ENCODE measurements at places on chromosomes 4 and X.

DNA sequence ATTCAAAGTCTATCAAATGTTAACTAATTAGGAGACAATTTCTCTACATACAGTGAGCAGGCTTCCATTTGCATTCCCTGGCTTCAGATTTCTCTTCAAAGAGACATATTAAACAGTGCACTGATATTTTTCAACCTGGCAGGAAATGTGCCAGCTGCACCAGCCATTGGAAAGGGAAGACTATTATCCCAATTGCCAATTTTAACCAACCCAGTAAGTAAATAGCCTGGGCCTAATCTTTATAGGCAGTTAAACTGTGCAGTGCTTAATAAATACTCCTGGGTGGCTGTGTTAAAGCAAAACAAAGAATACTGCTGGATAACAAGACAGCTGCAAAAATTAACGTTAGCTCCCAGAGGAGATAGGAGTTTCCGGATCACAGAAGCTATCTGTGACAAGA lies 111.9 kb upstream of the GALNT7 start:
- DNase-seq = no peak

- no peak for DNase-seq
Observed at GRCh38 chr4:169160825-169161224, 109.9 kb downstream of the SH3RF1 start.

DNA sequence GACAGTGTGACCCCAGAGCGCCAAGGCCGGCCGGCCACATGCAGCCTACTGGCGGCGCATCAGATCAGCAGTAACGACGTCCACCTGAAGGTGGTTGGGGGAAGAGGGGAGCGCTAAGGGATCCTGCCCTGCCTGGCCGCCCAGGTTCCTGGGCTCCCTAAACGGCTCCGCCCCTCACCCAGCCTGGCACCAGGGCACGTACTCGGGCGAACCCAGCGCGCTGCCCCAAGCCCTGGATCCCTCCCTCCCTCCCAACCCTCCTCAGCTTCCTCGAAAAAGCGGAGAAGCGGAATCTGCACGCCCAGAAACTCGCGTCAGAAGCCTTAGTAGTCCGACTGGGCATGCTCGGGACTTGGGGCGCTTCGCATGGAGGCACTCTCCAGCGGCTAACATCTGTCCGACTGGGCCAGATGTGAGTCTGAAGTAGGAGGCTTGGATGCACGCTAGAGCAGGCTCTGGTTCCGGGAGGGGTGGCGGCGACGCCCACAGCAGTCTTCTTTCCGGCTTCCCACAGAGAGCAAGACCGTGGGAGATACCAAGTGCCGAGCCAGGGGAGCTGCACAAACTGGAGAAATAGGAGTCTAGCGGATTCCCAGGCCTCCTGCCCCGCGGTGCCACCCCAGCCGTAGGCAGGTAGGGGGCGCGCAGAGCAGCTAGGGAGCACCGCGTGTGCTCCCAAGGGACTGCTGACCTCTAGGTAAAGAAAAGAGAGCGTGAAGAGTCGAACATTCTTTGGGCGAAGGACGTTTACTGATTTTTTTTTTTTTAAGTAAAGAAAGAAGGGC lies 114.3 kb upstream of the TEX13C start:
- peak; percentile 51 for DNase-seq

DNA sequence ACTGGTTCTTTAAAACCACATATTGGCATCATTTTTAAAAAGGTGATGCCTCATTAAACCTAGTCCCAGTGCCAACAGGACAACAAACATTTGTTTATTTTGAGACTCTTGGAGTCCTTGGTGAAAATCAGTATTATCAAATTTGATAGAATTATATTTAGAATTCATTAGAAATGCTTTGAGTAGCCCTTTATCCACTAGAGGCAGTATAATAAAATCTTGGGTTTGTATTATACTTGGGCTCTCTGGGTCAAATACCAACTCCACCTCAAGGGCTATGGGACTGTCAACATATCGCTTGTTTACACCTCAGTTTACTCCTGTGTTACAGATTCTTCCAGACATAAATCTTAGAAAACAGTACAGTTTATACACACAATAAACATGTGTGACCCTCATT lies 335.7 kb upstream of the FSTL5 start:
- DNase-seq = no peak

GRCh38 chr4:15143551-15143950 lies 141.3 kb downstream of the CPEB2 start:
- no peak for DNase-seq

DNA sequence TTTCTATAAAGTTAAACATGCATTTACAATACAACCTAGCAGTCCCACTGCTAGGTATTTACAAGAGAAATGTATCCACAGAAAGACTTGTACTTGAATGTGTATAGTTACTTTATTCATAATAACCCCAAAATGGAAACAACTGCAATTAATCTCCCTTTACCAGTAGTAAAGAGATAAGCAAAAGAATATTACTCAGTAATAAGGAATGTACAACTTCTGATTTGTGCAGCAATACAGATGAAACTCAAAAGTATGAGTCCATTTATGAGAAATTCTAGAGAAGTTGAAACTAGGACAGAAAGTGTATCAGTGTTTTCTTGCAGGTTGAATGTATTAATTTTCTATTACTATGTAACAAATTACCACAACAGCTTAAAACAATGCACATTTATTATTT lies 15.2 kb downstream of the USP53 start:
- DNase-seq = no peak

GRCh38 chr4:121654738-121655137 lies 42.0 kb downstream of the ANXA5 start:
- no peak for DNase-seq

- DNase-seq = no peak
Observed at GRCh38 chr4:36322921-36323354, 41.5 kb downstream of the DTHD1 start.

DNA sequence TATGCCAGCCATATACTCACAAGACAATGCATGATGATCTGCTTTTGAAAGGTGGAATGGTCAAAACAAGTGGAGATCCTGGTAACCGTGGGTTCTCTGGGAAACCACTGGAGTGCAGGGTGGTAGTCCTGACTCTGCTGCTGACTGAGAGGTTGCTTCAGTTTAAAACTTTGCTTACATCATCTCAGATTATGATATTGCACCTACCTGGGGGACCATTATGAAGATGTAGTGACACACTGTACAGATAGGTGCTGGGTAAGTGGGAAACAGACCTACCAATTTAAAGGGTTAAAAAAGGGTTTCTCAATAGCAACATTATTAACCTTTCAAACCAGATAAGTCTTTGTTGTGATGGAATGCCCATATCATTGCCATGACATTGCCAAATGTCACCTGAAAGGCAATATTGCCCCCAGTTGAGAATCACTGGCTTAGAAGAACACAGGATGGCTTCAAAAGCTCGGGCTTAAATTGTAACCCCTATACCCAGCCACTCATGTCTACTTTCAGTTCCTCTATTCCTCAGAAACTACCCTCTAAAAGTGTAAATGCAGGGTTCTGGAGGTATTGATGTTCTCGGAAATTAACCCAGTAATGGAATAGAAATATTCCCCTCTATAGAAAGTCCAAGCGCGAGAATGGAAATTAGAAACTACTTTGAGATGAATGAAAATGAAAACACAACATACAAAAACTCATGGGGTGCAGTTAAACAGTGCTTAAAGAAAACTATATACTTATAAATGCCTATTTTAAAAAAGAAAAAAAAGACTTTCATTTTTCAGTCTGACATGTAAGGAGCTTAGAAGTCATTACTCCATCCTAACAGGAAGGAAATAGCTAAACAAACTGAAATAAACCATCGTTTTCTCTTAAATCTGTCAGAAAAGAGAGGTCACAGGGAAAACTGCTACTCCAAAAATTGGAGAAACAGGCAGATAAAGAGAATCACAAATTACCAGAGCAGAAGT lies 65.8 kb downstream of the ARHGEF6 start:
- no peak for DNase-seq

GRCh38 chr4:181548873-181549575 lies 694.2 kb upstream of the TENM3 start:
- no peak for DNase-seq

DNA sequence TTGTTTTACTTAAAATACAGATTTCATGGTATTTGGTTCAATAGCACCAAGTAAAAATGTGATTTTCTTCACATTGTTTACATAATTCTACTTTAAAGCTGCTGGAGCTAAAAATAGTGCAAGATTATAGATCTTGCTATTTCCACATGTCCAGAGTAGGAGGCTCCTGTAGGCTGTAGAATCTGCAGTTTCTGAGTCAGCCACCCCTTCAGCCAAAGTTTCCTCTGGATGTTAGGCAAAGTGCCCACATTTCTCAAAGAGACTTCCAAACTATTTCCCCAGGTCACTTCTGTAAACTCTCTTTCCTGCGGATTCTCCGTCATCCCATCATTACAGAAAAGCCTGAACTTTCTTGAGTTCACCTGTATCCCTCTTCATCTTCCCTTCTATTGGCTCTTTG lies 342.5 kb upstream of the FSTL5 start:
- DNase-seq = no peak

DNA sequence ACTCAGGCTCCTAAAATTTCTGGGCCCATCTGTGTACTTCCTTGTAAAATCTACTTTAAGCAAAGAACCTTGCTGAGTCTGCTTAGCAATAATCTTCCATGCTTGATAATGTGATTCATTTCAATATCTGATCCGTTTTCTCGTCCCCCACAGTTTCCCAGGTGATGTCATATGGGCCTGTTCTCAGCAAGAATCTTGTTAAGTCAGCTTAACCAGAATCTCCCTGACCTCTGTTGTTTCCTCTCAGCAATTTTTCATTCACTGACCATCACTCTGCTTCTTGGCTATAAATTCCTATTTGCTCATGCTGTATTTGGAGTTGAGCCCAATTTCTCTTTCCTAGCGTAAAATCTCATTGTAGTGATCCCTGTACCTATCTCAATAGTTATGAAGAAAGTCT lies 13.9 kb downstream of the CSN2 start:
- DNase-seq = no peak

DNA sequence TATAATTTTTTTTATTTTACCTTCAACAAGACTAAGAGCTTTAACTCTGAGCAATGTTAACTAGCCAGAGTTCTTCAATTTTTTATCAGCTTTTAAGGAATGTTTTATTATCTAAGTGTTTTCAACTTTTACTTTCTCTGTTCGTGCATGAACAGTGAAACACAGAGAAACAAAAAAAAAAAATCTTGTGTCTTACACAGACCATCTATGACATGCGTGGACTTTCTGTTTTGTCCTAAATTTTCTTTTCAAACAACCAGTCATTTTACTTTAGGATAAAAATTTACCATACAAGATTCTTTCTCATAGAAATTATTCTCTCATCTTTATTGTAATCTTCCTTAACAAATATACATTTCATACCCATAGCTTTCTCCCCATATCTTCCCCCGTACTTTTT lies 731.9 kb upstream of the PCDH10 start:
- no peak for DNase-seq

DNA sequence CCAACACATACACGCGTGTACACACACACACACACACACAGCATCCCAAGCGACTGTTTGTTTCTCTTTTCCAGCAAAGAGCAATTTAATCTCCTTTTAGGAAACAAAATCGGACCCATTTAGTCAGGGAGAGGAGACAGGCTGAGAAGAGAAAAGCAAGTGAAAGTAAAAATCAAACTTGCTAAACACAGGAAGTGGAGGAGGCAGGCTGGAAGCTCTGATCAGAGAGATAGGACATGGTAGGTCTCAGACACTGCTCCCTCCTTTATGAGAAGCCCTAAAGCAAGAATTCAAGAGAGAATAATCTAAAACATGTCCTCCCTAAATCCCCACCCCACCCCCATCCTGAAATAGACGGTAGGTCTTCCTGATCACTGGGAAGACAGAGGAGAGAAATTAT lies 62.3 kb downstream of the GPC3 start:
- DNase-seq = no peak

DNA sequence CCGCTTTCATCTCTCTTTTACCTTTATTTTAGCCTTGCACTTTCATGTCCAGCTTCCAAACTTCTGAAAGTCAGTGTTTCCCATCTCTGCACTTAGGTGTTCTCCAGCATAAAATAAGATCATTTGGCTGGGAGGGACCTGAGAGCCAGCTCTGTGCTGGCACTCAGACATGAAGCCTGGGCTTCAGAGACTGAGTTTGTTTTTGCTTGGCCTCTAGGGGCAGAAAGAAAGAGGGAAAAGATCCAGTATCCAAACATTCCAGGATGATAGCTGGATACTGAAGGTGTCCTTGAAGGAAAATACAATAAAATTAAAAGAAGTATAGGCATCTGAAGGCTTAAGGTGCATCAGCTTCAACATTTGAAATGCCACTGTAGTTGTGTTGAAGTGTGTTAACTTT lies 202.4 kb upstream of the ZIC3 start:
- DNase-seq = no peak

DNA sequence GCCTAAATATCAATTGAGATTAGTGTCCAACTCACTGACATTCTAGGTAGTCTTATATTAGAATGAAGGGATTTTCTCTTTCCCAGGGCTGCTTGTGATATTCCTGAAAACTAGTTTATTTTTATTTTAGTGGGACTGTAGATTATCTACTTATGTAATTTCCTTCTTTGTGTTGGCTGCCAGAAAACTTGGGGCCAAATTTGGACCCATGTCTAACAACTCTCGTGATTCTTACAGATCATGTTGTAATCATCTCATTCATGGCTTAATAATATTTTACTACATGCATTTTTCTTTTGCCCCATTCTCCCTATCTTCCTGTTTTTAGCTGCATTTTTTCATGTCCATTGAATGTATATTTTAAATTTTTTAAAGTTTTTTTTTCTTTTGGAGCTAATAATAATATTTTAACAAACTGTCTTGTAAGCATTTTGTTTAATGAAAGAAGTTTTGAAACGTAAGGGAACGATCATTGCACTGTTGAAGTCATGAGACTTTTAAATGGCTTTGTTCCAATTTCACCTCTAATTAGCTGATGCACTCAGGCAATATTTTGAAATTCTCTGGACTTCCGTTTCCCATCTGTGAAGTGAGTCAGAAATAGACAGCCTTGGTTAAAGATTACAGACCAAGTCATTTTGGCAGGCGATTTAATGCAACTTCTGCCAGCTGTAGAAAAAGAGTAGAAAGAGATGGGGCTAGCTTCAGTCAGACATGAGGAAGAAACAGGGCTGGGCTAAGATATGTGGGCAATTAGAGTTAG lies 14.3 kb upstream of the TDO2 start:
- DNase-seq = no peak

- no peak for DNase-seq
Observed at GRCh38 chrX:46754586-46755061, 4.3 kb downstream of the SLC9A7 start.

DNA sequence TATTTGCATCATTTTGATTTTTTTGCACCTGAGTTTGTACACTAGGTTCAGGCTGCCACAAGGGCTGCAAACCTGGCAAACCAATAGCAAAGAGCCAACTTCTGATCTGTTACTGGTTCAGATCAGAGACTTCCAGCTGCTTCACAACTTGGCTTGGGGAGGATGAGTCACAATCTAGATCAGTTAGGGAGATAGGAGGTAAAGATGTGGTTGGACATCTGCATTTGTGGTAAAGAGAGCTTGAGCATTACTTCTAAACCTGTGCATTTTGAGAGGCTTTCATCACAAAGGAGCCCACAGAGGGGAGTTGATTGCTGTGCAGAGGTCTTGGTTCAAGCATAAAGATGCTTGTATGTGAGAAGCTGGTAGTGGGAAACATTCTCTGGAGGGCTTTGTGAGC lies 34.5 kb downstream of the LINC00632 start:
- DNase-seq = no peak
